Fibroblast of lung (primary cell): ENCODE measurements at places on chromosomes 3 and 15. TPM values are rescaled to one million over a fixed set of nuclear protein-coding genes. Genes with fewer than 3 reads are reported as not detected.

GRCh38 chr3:150490277-150490986 is 55.9 kb downstream of the SERP1 start:
- DNase-seq: no peak

GRCh38 chr3:171237009-171237385 is 210.5 kb upstream of the SLC2A2 start:
- no peak for DNase-seq

TRPC1 gene
- polyA plus RNA-seq: 11.3 and 13.0 TPM in 2 replicates

NRROS gene
- polyA plus RNA-seq: 0.08 and 0.43 TPM in 2 replicates
